ENCODE measurements at places on chromosomes 6 and 20.

GRCh38 chr6:122859676-122860075, 70.6 kb downstream of the SMPDL3A start:
- no peak for DNase-seq

GRCh38 chr6:18545726-18546125, 158.6 kb downstream of the RNF144B start:
- no peak for DNase-seq

GRCh38 chr20:12067686-12068085, 150.0 kb downstream of the BTBD3 start:
- DNase-seq = no peak

- no peak for DNase-seq
Measured at GRCh38 chr6:108710030-108710429, 138.2 kb upstream of the ARMC2 start.

DNA sequence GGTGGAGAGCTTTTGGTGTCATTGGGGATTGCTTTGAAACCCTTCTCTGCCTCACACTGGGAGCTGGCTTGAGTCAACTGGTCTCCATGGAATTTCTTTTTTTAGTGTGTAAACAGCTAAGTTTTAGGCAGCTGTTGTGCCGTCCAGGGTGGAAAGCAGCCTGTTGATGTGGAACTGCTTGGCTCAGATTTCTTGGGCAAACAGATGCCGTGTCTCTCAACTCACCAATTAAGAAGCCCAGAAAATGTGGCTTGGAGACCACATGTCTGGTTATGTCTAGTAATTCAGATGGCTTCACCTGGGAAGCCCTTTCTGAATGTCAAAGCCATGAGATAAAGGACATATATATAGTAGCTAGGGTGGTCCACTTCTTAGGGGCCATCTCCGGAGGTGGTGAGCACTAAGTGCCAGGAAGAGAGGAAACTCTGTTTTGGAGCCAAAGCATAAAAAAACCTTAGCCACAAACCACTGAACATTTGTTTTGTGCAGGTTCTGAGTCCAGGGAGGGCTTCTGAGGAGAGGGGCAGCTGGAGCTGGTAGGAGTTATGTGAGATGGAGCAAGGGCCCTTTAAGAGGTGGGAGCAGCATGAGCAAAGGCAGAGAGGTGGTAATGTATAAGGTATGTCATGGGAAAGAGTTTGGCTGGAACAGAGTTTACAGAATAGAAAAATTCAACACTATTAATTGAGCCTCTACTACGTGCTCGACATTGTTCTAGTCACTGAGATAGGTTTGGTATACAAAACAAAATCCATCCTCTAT, 31.2 kb downstream of the SRSF3 start:
- no peak for DNase-seq

GRCh38 chr20:35839904-35840303, 68.1 kb downstream of the PHF20 start:
- no peak for DNase-seq

GRCh38 chr6:168242940-168243225, 76.7 kb downstream of the DACT2 start:
- no peak for DNase-seq

DNA sequence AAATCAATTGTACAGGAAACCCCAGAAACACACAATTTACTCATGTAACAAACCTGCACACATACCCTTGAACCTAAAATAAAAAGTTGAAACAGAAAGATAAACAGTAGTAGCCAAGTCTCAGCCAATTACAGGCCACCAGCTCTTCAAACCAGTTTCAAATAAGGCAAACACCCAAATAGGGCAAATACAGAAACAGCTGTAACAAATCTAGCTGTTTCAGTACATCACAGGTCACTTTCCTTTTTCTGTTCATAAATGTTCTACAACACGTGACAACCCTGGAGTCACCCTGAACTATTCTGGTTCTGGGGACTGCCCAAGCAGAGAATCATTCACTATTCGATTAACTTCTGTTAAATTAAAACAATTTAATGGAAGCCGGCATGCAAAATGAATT, 329.0 kb downstream of the GJA1 start:
- no peak for DNase-seq

DNA sequence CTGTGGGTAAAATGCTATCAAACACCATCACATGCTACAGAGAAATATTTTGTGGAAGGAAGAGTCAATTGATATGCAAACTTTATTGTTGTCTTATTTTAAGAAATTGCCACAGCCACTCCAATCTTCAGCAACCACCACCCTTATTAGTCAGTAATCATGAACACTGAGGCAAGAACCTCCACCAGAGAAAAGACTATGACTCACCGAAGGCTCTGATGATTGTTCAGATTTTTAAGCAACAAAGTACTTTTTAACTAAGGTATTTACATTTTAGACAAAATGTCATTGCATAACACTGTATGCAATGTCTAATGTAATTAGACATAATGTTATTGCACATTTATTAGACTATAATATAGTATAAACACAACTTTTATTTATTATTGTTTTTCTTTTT, 26.2 kb upstream of the MMP24 start:
- no peak for DNase-seq

GRCh38 chr6:38552121-38552520, 87.6 kb downstream of the BTBD9 start:
- DNase-seq = no peak

DNA sequence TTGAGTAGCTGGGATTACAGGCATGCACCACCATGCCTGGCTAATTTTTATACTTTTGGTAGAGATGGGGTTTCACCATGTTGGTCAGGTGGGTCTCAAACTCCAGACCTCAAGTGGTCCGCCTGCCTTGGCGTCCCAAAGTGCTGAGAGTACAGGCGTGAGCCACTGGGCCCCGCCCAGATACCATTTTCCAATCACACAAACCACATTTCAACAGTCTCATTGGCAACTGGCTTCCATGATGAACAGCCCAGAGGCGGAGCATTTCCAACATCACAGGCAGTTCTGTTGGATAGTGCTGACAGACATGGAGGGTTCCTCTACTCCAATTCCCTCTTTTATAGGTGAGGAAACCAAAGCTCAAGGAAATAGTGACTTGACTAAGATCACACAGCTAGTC, 43.9 kb upstream of the PLCB4 start:
- no peak for DNase-seq

DNA sequence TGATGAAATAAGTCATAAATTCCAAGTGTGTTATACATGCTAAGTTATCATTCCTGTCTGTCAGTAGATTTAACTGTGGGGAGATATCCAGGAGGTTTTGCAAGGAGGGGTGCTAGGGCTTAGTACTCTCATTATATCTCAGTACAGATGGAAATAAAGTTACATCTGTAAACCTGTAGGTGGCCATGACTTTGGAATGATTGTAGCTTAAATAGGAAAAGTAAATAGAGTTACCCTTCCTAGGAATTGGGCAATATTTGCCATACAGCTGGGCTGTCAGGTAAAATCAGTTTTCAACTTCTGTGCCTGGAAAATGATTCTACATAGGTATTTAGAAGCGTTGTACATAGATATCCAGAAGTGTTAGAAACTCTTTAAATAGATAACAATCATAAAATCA, 19.8 kb upstream of the TGM3 start:
- DNase-seq = no peak

- no peak for DNase-seq
Measured at GRCh38 chr6:163354761-163355425, 59.6 kb upstream of the QKI start.

- DNase-seq = no peak
Measured at GRCh38 chr6:149114167-149114566, 203.3 kb upstream of the TAB2 start.

- no peak for DNase-seq
Measured at GRCh38 chr20:9360431-9360830, 154.0 kb upstream of the LAMP5 start.

GRCh38 chr20:40769677-40770285, 80.7 kb upstream of the MAFB start:
- no peak for DNase-seq

- no peak for DNase-seq
Measured at GRCh38 chr6:150491131-150491810, 108.4 kb upstream of the PLEKHG1 start.

GRCh38 chr20:43840382-43841070, 74.1 kb upstream of the TOX2 start:
- peak; percentile 12 for DNase-seq

DNA sequence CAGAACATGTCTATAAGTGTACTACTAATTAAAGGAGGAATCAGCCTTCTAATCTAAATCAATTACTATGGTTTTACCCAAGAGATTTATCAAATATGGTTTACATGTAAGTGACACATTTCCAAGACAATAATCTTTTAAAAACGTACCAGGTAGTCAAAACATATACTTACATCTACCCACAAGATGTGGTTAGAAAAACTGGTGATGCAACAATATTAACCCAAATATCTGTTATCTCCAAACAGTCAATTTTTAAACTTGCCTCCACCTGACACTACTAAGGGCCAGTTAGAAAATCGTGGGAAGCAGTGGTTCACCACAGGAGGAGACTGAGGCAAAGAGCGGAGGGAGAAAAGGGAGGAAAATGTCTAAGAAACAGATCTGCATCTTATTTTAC, 28.0 kb downstream of the NOL7 start:
- DNase-seq = no peak

DNA sequence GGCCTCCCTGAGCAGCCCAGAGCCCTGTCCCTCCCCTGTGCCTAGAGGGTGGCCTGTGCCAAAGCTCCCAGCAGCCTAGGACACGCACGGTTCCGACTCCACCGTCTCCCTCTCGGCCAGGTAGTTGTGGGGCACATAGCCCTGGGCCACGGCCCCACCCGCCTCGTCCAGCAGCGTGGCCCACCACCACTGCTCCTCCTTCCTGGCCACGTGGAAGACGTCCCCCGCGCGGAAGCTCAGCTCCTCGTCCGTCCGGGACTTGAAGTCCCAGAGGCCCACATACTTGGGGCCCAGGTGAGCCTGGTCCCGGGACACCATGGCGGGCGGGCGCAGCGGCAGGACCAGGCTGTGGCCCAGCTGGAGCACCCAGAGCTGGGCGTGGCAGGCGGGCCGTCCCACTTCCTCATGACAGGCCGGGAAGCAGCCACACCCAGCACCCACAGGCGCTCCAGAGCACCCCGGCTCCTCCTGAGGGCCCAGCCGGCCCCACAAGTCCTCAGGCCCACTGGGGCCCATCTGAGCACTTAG, at the start of gene PTK6:
TSS of gene PTK6 (minus strand) at position 380 of the 528 bp plus-strand sequence. CDS start at position 318, 62 bp downstream.
- DNase-seq = no peak

DNA sequence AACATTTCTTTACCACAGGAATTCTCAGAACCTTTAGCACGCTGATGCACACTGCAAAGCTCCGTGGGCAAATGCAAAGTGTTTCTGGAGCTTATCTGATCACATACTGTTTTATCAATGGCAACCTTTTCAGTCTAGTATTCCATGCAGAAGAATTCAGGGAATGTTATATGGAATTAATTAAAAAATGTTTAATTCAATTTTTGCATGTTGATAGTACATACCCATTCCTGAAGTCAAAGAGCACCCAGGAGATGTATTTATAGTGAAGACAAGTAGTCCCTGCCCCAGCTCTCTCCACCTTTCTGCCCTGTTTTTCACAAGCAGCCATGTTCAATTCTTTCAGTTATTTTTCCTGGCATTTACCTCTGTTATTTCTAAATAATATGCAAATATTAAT, 55.2 kb downstream of the DTNBP1 start:
- no peak for DNase-seq

GRCh38 chr6:169093066-169093723, 160.5 kb downstream of the THBS2 start:
- DNase-seq = no peak

DNA sequence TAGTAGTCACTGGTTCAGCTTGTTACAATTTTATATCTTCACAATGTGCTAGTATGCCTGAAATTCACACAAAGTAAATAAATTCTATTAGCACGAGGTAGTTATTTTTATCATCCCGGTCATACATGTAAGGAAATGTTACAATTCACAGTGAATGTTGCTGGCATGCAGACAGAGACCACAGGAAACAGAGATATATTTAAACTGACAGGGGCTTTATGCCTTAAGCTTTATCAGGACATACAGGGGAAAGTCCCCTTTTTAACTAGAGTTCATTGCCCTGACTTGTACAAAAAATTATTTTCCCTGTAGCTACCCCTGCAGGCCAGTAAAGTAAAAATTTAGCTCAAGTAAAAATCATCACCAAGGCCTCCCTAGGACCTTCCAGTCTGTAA, 712.0 kb upstream of the NRSN1 start:
- no peak for DNase-seq

DNA sequence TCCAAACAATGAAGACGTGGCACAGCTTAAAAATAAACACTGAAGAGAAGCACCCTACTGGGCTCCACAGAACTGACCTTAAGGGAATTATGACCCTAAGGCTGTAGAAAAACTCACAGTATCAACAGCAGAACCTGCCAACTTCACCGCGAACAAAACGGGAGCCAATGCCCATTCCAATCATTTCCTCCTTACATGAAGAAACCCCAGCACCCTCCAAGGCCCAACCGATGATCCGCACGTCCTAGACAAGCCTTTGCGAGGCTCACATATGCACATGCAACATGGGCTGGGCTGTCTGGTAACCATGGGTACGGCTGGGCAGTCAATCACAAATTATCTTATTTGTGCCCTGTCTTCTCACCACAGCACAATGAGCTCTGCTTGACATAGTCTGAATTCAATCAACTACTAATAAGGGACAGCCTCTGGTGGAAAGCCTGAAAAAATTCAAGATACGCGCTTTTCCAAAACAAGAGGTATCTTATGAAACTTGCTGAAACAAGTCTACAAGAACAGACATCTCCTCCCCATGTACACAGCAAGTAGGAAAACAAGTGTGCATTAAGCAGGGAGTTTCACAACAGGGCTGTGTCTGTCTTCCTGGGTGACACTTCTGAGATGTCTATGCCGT, 1.7 kb downstream of the DIDO1 start:
- DNase-seq = no peak

DNA sequence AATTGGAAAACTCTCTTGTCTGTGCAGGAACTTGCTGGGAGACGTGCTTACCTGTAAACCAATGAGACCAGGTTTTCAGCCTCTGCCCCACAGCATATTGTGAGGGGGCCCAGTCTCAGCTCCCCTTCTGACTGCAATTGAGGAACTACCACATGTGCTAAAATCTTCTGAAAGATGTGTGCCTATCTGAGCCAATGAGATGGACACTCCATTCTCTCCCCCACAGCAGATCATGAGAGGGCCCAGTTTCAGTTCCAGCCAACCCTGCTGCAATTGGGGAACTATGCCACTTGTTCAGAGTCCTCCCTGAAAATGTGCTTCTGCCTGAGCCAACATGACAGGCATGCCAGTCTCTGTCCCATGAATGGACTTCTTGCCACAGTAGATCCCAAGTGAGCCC, 20.9 kb upstream of the PI3 start:
- no peak for DNase-seq

DNA sequence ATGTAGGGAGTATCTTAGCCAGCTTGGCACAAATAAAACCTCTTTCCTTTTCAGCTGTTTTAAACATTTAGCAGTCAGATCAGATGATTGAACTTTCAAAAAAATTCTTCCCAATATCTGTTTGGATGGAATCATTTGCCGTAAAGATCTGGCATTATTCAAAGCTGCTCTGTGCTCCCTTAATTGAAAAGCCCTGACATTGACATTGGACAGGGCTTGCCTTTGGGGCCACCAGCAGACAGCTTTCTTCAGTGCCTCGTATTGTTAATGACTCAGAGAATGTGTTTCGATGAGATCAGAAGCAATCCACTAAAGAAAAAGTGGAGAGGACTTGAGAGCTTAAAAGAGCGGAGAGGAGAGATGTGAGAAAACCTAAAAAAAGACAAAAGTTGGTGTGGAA, 343.5 kb downstream of the NRN1 start:
- no peak for DNase-seq
